ENCODE measurements at places on chromosomes 1 and 21. TPM values are rescaled to one million over a fixed set of nuclear protein-coding genes. Genes with fewer than 3 reads are reported as not detected.

GRCh38 chr1:188425687-188426086 is 1596.9 kb downstream of the PLA2G4A start:
- no peak for DNase-seq

- no peak for DNase-seq
These were observed 216.1 kb upstream of the EDN2 start for GRCh38 chr1:41700581-41700980.

GRCh38 chr1:198359024-198359653 is 181.3 kb downstream of the ATP6V1G3 start:
- DNase-seq = peak; percentile 5

- DNase-seq = no peak
These were observed 218.3 kb upstream of the HOOK1 start for GRCh38 chr1:59596432-59596831.

DNA sequence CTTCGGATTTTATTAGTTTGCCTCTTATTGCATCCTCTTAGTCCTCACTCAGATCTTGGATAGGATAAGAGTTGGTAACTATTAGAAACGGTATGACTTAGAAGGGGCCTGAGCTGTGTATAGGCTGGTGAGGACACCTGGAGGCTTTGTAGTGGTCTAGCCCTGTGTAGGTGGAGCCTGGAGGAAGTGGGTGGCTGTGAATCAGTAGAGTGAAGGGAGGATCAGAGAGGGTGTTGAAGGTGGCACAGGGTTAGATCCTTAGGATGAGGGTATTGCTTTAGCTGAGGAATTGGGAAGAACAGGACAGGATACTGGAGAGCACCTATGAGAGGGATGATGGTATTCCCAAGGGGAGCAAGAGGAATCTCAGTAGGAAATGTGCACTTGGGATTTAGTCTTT is 5.7 kb downstream of the VANGL1 start:
- no peak for DNase-seq

The CHI3L1 gene
- polyA plus RNA-seq = 9.7 TPM

The KCNA3 gene
- 0.09 TPM for polyA plus RNA-seq

GRCh38 chr1:39435597-39435996 is 55.8 kb upstream of the BMP8A start:
- no peak for DNase-seq

DNA sequence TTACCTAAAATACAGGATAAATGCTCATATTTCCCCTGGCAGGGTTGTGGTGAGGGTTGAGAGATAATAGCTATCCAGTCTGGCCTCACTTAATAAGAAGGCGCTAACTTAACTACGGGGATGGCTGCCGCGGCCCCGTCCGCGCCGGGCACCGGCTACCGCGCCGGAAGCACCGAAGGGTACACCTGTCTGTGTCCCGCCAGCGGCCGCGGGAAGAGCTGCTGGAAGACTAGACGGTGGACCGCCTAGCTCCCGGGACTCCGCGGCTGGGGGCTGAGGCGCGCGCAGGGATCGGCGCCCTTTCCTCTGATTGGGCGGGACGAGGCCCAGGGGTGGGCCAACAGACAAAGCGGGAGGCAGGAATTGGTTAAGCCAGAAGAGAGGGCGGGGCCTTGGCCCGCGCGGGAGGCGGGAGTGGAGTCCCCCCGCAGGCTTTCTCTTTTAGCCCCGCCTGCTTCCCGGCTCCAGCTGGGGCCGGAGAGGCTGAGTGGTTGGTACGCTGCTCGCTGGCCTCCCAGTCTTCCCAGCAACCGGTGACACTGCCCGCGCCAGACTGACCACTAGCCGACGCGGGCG is at the start of gene ZNF672:
Gene ZNF672 (plus strand): TSS at position 444 of the 576 bp plus-strand sequence. CDS start 9,051 bp downstream, outside the sequence.
- DNase-seq = peak; percentile 98

DNA sequence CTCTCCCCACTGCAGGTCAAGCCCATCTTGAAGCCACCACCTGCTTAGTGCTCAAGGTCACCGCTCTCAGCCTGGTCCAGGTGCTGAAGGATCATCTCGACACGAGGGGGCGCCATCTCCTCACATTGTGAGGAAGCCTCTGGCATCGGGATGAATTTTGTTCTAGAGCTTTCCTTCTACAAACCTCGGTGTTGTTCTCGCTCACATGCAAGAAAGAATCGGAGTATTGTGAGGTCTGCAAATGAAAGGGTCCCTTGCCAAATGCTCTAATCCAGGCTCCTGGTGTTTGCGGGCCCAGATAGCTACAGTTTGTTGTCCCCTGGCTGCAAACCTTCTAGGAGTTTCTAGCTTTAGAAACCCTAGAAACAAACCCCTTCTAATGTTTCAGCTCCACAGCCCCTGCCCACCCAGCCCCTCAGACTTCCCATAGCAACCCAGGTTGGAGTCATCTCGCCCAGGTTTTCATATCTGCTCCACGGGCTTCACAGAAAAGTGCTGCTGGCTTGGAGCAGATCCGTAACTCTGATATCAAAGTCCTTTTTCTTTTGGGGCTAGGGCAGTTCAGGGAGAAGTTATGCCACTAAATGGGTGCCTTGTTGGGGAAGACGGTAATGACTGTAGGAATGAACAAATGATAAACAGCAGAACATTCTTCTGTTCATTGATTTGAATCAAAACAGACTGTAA is 8.6 kb upstream of the ATP5PO start:
- DNase-seq = peak; percentile 87

DNA sequence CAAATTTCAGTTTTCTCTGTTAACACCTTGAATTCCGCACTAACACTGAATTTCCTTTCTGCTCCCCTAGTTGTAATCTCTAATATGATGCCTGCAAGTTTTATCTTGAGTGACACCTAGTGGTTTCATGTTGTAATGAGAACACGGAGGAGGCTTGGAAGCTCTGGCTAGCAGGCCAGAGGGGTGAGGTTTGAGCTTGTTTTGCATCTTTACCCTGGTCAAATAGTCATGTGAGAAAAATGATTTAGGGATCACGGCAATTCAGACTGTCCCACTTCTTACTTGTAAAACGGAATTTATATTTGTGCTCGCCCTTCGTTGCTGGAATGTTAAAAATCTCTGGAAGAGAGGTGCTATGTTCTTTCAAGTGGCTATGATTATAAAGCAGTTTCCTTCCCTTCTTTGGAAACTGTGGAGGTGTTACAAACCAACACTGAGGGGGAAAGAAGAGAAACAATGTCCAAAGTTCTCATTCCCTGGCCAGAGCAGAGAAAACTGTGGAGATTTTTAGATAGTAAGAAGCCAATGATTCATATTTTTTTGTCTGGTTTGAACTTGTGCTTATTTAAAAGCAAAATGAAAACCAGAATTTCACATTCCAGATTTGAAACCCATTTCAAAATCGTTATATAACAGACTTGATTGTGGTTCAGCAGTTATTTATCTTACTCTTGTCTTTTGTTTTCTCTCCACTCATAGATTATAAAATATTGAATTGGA is 5.3 kb upstream of the MROH9 start:
- DNase-seq = peak; percentile 45

GRCh38 chr1:205301205-205301821 is 20.2 kb downstream of the NUAK2 start:
- DNase-seq = peak; percentile 94

DNA sequence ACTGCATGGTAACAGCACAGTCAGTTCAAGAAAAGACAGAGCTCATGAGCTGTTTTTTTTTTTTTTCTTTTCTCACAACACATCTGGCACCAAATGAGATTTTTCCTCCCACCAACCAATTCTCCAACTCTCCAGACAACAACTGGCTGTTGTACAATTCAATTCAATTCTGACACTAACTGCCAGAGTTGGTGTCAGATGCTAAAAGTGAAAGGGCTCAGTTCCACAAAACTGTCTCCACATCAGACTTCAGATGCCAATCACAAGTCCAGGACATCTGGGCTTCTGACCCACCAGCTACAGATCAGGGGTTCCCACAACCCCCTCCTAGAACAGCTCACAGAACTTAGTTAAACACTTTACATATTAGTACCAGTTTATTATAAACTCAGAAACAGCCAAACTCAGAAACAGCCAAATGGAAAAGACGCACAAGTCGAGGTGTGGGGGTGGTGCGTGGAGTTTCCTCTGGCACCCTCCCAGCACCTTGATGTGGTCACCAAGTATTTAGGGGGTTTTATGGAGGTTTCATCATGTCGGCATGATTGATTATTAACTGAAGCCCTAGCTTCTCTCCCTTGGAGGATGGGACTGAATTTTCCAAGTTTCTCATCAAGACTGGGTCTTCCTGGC is 39.2 kb upstream of the LRRC8D start:
- DNase-seq = no peak

The SGIP1 gene
- polyA plus RNA-seq = 17.4 TPM

GRCh38 chr1:158089476-158089875 is 91.2 kb upstream of the CD1D start:
- DNase-seq = no peak
